ENCODE measurements at places on chromosomes 6 and 20. TPM values are rescaled to one million over a fixed set of nuclear protein-coding genes. Genes with fewer than 3 reads are reported as not detected.

GRCh38 chr6:145904868-145905267 is 59.3 kb downstream of the SHPRH start:
- H3K27me3 ChIP-seq, result no peaks in the 10 kb centered on the region
- peaks cover 10% of the 10 kb centered on the region for H3K4me1 ChIP-seq
- no peak overlapping the region for H3K4me3 ChIP-seq
- H3K36me3 ChIP-seq, result peaks cover 3% of the 10 kb centered on the region
- no peak overlapping the region for H3K27ac ChIP-seq

DNA sequence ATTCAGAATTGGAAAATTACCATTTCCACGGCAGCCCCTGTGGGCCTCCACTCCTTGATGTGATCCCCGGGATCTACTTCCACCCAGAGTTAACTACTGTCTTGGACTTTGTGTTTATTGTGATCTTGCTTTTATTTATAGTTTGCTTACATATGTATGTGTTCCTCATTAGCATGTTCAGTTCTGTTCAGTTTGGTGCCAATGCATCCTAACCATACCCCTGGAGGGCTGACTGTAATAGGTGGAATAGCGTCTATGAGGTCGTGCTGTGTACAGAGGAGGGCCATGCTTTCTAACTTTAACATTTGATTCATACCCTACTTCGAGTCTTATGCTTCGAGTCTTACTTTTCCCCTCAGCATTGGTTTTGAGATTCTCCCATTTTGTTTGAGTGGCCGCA is 104.3 kb upstream of the SLC24A3 start:
- DNase-seq, result no peak
- H3K4me1 ChIP-seq, result peaks cover 8% of the 10 kb centered on the region

THBD gene
- 50.1 TPM for total RNA-seq

GRCh38 chr6:157840776-157841175 is 17.7 kb downstream of the SNX9 start:
- no peaks in the 10 kb centered on the region for H3K27me3 ChIP-seq
- H3K4me1 ChIP-seq, result peaks cover 17% of the 10 kb centered on the region
- DNase-seq, result no peak
- H3K36me3 ChIP-seq, result no peaks in the 10 kb centered on the region

DNA sequence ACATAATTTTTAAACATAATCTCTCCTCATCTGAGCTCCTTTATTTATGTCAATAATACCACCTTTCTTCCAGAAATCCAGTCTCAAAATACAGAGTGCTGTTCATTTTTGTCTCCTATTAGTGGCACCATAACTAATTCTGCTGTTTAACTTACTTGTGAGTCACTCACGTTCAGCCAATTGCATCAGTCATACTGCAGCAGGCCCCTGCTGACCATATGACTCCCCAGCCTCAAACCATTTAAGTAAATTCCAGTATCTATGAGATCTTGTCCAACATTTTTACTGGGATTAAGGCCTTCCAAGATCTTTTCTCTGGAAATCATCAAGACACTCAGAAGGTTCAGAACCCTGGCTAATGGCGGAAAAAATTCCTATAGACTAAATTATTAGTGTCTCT is 982.2 kb upstream of the MAP3K7 start:
- no peaks in the 10 kb centered on the region for H3K4me1 ChIP-seq
- no peak overlapping the region for H3K27ac ChIP-seq
- no peak for DNase-seq
- H3K36me3 ChIP-seq, result no peaks in the 10 kb centered on the region

PLA2G7 gene
- 1.5 TPM for total RNA-seq

All from hepatocyte (in vitro differentiated cells).